Endothelial cell of umbilical vein (primary cell): ENCODE measurements at places on chromosomes 12 and 14. TPM values are rescaled to one million over a fixed set of nuclear protein-coding genes. Genes with fewer than 3 reads are reported as not detected.

Gene SLC25A47
- not detected in 2 replicates for total RNA-seq

Gene ZDHHC22
- 0.24 and 0.28 TPM in 2 replicates for total RNA-seq

GRCh38 chr12:49953961-49954846 is 3.7 kb downstream of the AQP2 start:
- H3K27me3 ChIP-seq, result no peaks in the 10 kb centered on the region
- no peaks in the 10 kb centered on the region for H3K36me3 ChIP-seq
- peaks cover 5% of the 10 kb centered on the region for H3K4me1 ChIP-seq
- no peak overlapping the region for H3K27ac ChIP-seq
- no peak for DNase-seq

DNA sequence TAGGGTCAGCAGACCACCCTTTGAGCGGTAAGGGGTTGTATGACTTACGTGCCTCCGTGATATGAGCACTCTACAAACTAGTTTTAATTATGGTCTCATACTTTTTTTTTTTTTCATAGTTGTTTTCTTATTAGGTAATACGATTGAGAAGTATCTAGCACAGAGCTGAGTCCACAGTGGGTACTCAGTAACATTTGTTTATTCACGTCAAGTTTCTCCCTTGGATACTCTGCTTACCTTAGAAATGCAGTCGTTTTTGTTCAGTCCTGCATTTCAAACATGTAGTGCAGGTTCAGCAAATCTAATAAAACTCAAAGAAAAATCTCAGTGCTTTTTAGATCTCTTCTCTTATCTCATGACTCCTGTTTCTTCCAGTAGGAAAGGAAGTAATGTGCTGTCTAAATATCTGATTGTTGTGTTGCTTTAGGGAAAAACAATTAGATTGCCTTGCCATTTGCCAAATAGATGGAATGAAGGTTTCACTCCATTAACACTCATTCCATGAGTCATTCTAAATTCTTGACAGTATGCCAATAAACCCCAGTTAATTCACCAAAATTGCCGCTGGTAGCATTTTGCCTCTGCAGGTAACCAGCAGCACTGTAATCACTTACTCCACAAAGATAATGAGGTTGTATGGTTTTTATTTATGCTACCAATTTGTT is 118.9 kb downstream of the PTCSC3 start:
- H3K27me3 ChIP-seq, result peaks cover 2% of the 10 kb centered on the region
- no peaks in the 10 kb centered on the region for H3K36me3 ChIP-seq
- no peaks in the 10 kb centered on the region for H3K4me1 ChIP-seq
- H3K27ac ChIP-seq, result no peak overlapping the region
- peak; percentile 10 for DNase-seq

GRCh38 chr14:102927878-102928411 is 5.5 kb downstream of the AMN start:
- peak overlapping the region; percentile 17 for H3K4me3 ChIP-seq
- no peak overlapping the region for H3K27ac ChIP-seq
